Aorta (tissue), 5 donors: ENCODE measurements at places on chromosomes 4 and X. TPM values are rescaled to one million over a fixed set of nuclear protein-coding genes. Genes with fewer than 3 reads are reported as not detected.

SCRG1 gene
- total RNA-seq: 45.2 TPM

GRCh38 chrX:97538745-97539144 lies 655.0 kb downstream of the RPA4 start:
- DNase-seq: no peak

- no peak for DNase-seq
Measured at GRCh38 chr4:4437798-4438470, 51.0 kb downstream of the NSG1 start.

ADH4 gene
- 3.3 TPM for total RNA-seq

DNA sequence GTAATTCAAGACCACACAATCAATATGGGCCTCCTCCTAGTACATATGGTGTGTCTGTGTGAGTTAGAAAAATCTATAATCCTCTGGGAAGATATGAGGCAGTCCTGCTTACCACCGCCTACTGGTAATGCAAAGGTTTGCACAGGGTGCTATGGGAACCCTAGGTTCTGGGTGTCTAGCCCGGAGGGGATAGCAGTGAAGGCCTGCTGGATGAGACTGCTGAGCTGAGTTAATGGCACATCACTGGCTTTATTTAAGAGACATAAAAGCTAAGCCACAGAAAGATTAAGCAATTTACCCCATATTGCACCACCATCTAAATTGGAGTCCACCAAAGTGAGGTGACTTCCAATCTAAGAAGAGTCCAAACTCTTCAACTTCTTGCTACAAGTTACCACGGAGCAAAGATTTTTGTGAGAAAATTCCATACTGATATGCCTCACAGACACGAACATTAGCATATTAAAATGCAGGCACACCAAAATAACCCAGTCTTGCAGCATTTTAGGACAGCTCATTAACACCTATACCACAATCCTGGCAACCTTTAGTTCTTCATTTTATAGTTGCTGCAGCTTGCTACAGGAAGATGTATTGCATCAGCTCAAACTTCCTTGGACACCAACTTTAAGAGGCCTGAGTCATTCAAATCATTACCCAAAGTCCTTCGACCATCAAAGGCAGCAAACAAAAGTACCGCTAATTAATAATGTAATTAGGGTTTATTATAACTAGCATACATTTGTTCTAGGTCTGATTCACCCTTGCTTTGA lies 13.7 kb downstream of the DGKK start:
- DNase-seq: no peak

- DNase-seq: no peak
Measured at GRCh38 chr4:73870768-73871167, 1.6 kb downstream of the CXCL1 start.

RAB40A gene
- 1.8 TPM for total RNA-seq

- no peak for DNase-seq
Measured at GRCh38 chr4:86366920-86367319, 7.1 kb upstream of the MAPK10 start.

TRPC5OS gene
- not detected for total RNA-seq

AR gene
- 17.9 TPM for total RNA-seq

SLC6A14 gene
- not detected for total RNA-seq

DNA sequence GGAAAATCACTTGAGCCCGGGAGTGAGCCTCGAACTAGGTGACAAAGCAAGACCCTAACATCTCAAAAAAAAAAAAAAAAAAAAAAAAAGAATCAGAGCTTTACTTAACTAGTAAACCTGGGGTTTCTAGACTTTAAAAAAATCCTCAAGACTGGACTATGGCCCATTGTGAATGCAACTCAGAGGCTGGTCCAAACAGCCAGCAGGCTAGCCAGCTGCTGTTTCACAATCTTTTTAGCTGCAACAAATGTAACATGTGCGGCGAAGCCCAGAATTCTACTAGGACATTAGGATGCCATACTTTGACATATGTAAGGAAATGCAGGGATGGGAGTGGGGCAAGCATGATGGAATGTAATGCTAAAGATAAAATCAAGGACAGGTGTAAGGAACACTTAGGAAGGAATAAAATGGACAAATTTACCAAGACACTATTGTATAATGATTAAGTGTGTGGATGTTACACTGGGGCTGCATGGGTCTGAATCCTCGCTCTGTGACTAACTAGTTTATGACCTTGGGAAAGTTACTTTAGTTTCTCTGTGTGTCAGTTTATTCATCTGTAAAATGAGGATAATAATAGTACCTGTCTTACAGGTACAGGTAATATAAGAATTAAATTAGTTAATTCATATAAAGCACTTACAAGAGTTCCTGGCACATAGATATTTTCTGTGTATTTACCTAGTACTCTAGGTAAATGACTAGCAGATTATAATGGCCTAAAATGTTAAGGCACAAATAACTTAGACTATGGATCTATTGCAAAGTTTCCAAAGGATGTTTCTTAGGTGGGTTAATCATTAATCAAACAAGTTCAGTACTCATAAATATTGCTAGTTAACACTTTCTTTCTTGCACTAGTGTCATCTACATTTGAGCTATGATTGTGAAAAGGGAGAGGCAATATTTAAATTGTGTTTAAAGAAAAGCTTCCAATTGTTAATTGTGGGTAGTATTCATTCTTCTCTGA lies 49.5 kb downstream of the HELQ start:
- no peak for DNase-seq

DNA sequence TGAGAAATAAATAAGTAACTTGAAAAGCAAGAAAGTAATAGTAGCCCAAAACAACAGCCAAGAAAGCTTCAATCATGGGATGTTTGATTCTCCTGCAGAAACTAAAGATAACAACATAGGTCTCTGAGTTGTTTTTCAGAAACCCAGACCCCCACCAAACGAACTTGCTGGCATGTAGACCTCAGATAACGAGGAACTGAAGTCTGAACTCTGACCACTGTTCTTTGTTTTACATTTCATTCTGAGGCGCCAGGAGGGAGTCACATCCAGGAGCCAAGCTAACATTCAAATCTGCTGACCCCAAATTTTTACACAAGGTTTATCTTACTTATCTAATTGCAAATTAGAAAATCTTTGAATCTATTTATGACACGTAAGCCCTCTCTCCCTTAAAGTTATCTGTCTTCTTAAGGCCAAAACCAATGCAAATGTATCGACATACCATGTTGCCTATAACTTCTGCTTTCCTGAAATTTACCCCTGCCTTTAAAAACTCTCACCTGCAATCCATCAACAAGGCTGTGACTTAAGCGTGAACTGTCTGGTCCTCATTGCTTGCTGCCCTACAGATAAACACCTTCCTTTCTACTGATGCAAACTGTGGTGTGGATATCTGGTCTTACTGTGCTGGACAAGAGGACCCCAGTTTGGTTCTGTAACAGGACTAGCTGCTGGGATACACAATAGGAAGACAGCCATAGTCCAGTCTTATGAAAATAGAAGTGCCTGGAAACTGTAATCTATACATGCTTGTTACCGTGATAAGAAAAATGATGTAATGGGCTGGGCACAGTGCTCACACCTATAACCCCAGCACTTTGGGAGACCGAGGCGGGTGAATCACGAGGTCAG lies 37.5 kb upstream of the NEIL3 start:
- no peak for DNase-seq

DNA sequence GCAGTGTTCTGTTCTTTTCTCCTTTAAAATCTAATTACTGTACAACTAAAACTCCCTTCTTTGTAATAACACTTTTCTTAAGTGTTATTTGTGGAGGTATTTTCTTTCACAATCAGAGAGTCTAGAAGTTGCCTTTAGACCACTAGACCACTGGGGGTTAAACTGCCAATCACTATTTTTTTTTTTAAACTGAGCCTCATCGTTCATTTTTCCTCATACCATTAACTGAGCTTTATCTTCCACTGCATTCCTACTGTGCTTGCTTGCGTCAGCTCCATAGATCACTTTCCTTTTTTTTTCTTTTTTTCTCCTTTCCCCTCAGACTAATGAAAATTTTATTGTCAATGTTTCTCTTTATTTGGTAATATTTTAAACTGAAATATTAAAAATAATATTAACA lies 310.6 kb downstream of the PDHA2 start:
- no peak for DNase-seq

DNA sequence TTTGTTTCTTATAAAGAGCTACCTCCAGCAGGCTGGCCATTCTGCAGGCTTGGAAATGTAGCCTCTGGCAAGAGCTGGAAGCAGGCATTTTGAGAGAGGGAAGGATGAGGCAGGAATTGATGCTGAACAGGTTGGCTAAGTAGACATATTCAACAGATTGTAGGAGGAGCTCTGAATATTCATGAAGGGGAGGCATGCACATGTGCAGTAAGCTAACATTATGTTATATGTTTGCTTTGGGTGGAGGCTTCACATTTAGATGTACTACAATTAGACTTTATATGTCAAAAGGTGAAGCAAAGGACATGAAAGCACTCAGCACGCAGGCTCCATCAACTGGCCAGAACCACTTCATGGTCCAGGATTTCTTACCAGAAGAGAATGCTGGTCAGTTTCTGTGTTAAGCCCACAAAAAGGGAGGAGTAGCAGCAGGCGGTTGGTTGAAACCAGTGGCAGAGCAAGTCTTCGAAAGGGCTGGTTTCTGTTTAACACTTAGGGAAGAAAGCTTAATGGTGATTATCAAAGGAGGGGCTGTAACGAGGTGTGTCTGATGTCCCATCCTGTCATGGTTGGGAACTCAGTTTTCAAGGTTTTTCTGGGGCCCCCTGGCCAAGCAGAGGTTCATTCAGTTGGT lies 54.8 kb downstream of the FGFBP1 start:
- DNase-seq: no peak
